Memory B cell (primary cell): ENCODE measurements at places on chromosomes 4 and X.

DNA sequence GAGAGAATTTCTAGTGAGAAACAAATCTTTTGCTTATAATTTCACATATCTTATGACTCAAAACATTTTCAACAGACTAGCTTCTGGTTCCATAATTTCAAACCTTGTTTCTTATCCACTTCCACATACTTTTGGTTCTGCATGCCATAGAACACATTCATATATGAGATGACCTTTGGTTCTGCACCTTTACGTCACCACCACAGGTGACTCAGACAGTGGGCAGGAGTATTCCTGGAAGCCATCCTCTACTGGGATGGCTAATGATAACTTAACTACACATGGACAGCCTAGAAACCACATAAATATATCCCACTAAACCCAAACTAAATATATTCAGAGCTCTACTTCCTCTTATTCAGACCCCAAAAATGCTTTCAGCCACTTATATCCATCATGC is 133.3 kb downstream of the DCK start:
- no peak for DNase-seq

- no peak for DNase-seq
Observed at GRCh38 chr4:38366456-38366855, 297.5 kb upstream of the KLF3 start.

- DNase-seq = peak; percentile 41
Observed at GRCh38 chrX:20530406-20530921, 263.8 kb upstream of the RPS6KA3 start.

- no peak for DNase-seq
Observed at GRCh38 chr4:57068237-57068981, 41.8 kb downstream of the IGFBP7 start.

DNA sequence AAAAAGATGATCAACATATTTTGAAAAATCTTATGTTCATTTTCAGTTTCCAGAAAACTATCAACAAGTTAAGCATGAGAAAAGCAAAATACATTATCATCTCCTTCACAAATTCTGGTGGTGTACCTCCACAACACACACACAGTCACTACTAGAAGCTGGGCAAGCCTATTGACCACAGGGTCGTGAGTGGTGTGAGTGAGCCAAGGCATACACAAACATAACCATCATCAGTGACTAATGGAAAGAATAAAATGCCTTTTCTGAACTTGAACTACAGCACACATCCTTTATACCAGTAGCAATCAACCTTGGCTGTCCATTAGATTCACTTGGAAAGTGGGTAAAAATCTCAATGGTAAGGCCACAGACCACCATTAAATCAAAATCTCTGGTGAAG is 180.2 kb downstream of the FAM47B start:
- no peak for DNase-seq
